ENCODE measurements at places on chromosomes 3 and 15. TPM values are rescaled to one million over a fixed set of nuclear protein-coding genes. Genes with fewer than 3 reads are reported as not detected.

GRCh38 chr3:63207066-63207590, 71.0 kb upstream of the SYNPR start:
- no peak overlapping the region for H3K27ac ChIP-seq
- no peaks in the 10 kb centered on the region for H3K4me1 ChIP-seq
- DNase-seq = no peak
- H3K4me3 ChIP-seq = no peak overlapping the region

The IMPG2 gene
- 0.33 TPM for total RNA-seq

DNA sequence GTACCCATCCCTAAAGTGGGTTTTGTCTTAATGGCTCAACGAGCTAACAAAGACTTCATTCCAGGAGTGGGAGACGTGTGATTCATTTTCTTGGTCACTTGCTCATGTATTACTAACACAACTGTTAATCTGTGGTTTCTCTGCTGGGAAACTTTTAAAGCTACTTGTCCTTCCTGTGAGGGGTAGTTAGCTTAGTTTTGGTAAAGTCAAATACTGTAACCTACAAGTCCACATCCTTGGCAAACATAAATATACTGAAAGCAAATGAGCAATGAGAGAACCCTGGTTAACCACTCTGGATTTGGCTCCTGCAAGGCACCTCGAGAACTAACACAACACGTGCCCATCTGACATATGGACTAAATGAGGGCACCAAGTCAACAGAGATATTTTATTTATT, 19.9 kb downstream of the NOX5 start:
- no peak overlapping the region for H3K27ac ChIP-seq
- no peaks in the 10 kb centered on the region for H3K27me3 ChIP-seq
- H3K4me3 ChIP-seq = no peak overlapping the region

The CELSR3 gene
- total RNA-seq = 1.1 TPM

DNA sequence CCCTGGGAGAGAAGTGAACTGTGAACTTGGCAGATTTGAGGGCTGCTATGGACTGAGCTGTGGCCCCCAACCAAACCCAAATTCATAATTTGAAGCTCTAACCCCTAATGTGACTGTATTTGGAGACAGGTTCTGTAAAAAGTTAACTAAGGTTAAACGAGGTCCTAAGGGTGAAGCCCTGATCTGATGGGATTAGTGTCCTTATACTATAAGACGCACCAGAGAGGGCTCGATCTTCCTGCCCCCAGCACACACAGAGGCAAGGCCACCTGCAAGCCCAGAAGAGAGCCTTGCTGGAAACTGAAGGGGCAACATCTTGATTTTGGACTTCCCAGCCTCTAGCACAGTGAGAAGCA, 34.0 kb downstream of the TKT start:
- no peak overlapping the region for H3K4me3 ChIP-seq
- no peak overlapping the region for H3K27ac ChIP-seq
- H3K36me3 ChIP-seq = peaks cover 5% of the 10 kb centered on the region
- no peaks in the 10 kb centered on the region for H3K4me1 ChIP-seq
- no peak for DNase-seq
- no peaks in the 10 kb centered on the region for H3K27me3 ChIP-seq

The ANKUB1 gene
- total RNA-seq = not detected

The SPSB4 gene
- total RNA-seq = not detected

The MGLL gene
- total RNA-seq = 30.2 TPM

The DAZL gene
- not detected for total RNA-seq
